ENCODE measurements at places on chromosomes 5 and 9.

DNA sequence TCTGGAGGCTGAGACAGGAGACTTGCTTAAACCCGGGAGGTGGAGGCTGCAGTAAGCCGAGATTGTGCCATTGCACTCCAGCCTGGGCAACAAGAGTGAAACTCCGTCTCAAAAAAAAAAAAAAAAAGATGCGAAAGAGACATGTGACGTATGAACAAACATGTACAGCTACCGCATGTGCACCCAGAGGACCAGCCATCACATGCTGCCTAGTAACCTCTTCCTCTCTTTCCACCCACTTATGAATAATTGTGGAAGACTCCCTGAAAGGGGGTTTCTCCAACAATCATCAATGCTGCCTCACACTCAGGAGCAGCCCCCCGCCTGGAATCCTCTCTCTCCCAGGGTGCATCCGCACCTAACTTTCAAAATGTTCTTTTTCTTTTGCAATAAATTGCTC is 2.2 kb downstream of the SARDH start:
- no peak for DNase-seq

- DNase-seq = no peak
These were observed 19.7 kb downstream of the MEGF9 start for GRCh38 chr9:120694559-120694958.

DNA sequence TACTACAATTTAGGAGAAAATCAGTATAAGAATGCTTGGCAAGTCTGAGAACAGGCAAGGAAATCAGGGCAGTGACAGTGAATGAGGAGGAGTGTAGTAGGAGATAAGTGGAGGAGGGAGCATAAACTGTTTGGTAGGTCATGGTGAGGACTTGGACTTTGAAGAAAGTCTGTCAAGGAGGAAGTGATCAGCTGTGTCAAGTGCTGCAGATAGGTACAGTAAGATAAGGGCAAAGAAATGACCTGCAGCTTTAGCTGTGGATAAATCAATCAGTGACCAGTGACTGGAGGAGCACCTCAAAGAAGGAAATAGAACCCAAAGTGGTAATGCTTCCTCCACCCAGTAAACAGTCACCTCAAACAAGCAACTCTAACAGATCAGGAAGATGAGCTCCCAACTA is 106.3 kb downstream of the RAPGEF6 start:
- DNase-seq = no peak

GRCh38 chr5:30100148-30100713 is 1093.3 kb upstream of the CDH6 start:
- no peak for DNase-seq

- DNase-seq = no peak
These were observed 21.1 kb upstream of the LAMC3 start for GRCh38 chr9:130987738-130988399.

DNA sequence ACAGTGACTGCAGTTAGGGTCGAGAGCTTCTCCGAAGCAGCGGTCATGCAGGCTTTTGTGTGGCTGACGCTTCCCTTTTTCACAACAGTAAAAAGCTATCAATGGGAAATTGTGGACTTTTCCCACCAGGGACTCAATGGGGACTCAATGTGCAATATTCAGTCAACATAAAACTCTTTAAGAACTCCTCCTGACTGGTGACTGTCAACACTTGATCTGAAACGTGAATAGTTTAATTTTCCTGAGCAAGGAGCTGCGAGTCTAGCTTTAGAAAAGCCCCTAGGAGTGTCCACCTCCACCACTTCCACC is 28.7 kb downstream of the EXOC3 start:
- DNase-seq = no peak

- DNase-seq = peak; percentile 60
These were observed 941 bp downstream of the EXD3 start for GRCh38 chr9:137421838-137422603.

DNA sequence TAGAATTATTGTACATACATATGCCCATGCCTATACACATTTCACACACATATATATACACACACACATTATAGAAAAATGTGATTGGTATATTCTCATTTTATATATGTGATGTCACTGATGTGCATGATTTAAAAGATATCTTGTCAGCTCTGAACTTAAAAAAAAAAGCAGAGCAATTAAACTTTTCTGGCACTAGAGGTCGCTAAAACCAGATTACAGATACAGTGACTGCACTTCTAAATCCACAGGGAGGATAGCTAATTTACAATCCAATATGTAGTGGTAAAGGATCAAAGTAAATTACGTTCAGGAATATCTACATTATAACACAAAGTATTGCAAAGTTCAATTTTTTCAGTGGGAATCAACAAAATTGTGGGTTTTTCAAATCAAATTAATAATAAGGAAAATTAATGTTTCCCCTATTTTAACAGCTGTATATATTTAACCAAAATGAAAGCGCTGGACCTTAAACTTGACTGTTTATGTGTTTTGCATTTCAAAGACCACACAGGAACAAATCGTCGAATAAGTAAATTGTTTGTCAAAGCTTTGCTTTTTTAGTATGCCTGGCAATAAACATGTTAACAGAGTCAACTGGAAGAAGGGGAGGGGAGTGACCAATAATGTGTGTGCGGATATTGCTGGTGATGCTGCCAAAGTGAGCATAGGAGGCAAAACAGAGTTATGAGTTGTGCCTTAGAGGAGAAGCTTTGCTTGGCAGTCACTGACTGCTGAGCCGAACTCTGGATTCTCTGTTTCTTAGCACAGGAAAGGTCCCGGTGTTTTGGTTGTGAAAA is 1201.4 kb upstream of the C9orf72 start:
- peak; percentile 57 for DNase-seq
